Fibroblast of villous mesenchyme (primary cell): ENCODE measurements at places on chromosomes 6 and 20. TPM values are rescaled to one million over a fixed set of nuclear protein-coding genes. Genes with fewer than 3 reads are reported as not detected.

Gene PPP1R16B
- total RNA-seq = not detected in 2 replicates

Gene COX4I2
- total RNA-seq = not detected in 2 replicates

Gene PAK5
- total RNA-seq = not detected in 2 replicates

Gene PRRT1
- total RNA-seq = under 0.01 and 0.32 TPM in 2 replicates

Gene ADGRF5
- total RNA-seq = 0.86 and 6.1 TPM in 2 replicates

Gene MMS22L
- 11.6 and 19.4 TPM in 2 replicates for total RNA-seq

Gene ACTL10
- total RNA-seq = 1.7 and 2.6 TPM in 2 replicates

Gene CLVS2
- total RNA-seq = not detected in 2 replicates
